ENCODE measurements at places on chromosomes 1 and 21.

- DNase-seq = no peak
Measured at GRCh38 chr1:10662090-10662688, 134.3 kb downstream of the CASZ1 start.

DNA sequence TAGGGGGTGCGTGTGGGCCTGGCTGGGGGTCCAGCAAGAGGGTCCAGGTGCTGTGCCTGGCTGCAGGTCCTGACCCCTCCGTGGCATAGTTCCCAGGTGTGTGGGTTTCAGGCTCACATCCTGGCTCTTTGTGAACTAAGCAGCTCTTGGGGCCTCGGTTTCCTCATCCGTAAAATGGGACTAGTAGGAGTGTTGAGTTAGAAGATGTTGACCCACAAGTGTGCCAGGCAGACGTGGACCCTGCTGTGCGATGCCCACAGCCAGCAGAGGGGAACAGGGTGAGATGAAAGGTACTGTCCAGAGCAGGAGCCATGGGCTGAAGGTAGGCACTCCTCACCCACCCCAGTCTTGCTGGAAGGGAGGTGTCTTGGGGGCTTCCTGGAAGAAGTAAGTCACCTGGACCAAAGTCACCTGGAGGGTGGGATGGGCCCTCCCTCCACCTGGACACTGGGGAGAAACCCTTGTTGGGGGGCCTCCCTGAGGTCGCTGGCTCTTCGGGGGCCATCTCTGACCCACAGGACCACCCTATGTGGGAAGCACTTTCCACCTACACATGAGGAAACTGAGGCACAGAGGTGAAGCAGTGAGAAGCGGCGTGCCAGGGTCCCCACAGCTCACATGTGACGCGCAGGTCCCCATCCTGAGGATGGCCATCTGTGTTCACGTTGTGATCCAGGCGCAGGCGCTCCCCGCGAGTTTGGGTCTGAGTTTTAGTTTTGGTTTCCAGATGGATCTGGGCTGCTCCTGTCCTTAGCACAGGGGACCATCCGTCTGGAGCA lies 1.4 kb downstream of the ARHGEF16 start:
- DNase-seq = no peak

DNA sequence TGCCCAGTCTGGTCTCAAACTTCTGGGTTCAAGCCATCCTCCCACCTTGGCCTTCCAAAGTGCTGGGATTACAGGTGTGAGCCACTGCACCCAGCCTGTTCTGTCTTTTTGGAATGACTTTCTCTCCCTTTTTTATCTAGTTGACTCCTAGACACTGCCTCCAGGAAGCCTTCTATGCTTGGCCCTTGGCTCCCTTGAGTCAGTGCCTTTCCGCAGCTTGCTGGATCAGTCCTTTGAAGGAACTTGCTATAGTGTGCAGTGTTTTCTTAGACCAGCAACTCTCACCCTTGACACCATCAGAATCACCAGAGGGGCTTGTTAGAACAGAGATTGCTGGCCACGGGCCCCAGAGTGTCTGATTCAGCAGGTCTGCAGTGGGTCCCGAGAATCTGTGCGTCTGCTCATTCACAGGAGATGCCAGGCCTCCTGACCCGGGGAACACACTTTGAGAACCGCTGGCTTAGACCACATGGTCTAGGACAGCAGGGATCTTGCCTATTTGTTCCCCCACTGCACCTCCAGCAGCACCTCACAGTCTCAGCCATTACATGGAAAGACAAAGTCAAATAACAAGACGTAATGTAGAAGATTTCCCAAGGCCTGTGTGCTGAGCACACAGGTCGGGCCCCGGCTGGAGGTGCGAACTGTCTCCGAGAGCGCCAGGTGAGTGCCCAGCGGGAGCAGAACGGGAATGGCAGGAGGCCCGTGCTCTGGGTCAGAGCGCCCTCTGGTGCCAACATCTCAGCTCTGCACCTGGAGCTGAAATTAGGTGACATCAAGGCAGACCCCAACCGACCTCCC lies 27.4 kb upstream of the CTPS1 start:
- DNase-seq = peak; percentile 75

GRCh38 chr1:24939675-24940193 lies 9.7 kb upstream of the RUNX3 start:
- no peak for DNase-seq
